ENCODE measurements at places on chromosomes 16 and 17.

GRCh38 chr16:81779536-81780320 is 637 bp downstream of the PLCG2 start:
- DNase-seq: no peak

DNA sequence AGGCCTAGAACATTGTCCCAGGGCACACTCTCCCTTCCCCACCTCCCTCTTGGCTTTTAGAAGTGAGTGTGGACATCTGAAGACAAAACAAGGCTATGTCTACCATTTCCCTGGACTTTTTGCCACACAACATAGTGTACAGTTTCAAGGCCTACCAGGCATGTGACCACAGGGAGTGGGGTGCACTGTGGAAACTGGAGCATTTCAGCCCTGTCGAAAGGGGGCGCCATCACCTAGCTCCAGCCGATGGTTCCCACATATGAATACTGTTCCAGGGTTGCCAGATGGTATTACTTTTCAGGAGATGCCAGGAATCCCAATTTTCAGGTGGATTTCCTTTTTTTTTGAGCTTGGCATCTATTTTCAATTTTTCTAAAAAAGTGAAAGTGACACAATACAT is 140.7 kb downstream of the KATNIP start:
- peak; percentile 52 for DNase-seq

DNA sequence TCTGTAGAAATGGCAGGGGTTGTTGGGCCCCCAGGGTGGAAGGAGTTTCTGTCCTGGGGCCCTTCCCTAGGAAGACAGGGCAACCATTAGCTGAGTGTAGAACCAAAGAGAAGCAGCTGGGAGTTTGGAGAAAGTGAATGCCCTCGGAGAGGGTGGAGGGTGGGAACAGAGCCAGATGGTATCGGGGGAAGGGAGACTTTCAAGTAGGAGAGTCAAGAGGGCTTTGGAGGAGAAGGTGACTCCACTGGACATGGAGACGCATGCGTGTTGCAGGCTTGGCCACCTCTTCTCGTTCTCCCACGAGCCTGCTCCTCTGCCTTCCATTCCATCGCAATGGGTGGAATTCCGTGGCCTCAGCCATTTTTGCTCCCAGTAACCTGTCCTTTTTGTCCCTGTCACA is 19.4 kb downstream of the SLC47A1 start:
- DNase-seq: no peak

GRCh38 chr16:27450196-27450549 is 48.2 kb downstream of the IL21R start:
- DNase-seq: no peak

GRCh38 chr17:2598166-2598565 is 4.7 kb downstream of the PAFAH1B1 start:
- DNase-seq: no peak

DNA sequence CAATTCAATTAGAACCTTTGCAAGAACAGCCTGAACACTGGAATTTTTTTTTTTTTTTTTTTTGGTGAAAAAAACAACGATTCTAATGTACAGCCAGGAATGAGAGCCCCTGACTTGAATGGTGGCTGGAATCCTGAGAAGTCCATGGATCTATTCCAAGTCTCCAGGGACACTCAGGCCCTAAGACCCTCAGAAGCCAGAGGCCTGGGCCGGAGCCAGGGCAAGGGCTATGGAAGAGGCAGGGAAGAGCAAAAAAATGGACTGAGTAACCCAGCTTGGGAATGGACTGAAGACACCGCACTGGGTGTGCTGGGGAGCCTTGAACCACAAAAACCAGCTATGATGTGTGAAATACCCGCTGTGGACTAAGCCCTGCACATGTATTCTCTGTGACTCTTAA is 60.3 kb upstream of the LHX1 start:
- DNase-seq: no peak

- no peak for DNase-seq
Measured at GRCh38 chr17:9383826-9384225, 191.8 kb downstream of the STX8 start.

GRCh38 chr17:12790249-12791106 is 1.2 kb downstream of the ARHGAP44 start:
- no peak for DNase-seq

DNA sequence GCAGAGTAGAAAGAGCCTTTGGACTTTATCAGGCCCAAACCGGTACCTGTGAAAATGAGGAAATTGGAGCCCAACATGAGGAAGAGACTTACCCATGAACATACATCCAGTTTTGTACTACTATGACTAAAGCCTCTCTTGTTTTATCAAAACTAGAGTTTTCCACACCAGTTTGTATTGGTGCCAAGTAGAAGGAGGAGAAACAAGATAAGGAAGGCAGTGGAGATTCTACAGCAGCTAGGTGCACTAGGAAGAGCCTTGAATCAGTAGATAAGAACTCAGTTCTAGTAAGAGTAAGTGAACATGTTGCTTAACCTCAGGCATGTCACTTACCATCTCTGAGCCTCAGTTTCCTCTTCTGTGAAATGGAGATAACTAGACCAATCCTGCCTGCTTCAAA is 13.7 kb upstream of the TMEM132E start:
- no peak for DNase-seq

GRCh38 chr16:2350500-2350899 is 10.0 kb upstream of the ABCA3 start:
- DNase-seq: no peak

Measured in H9 (cell line).